ENCODE measurements at places on chromosomes 6 and 20. TPM values are rescaled to one million over a fixed set of nuclear protein-coding genes. Genes with fewer than 3 reads are reported as not detected.

The ZC3H12D gene
- total RNA-seq, result 1.2 TPM

The BACH2 gene
- 11.0 TPM for total RNA-seq

The DEF6 gene
- total RNA-seq, result 6.2 TPM

The PRRT1 gene
- total RNA-seq, result 0.89 TPM

The CENPQ gene
- total RNA-seq, result 14.1 TPM

The OR2B6 gene
- total RNA-seq, result not detected

The SMLR1 gene
- not detected for total RNA-seq

The HTR1E gene
- total RNA-seq, result 0.61 TPM

The SLC44A4 gene
- total RNA-seq, result 0.55 TPM

The EBF4 gene
- total RNA-seq, result 10.2 TPM

DNA sequence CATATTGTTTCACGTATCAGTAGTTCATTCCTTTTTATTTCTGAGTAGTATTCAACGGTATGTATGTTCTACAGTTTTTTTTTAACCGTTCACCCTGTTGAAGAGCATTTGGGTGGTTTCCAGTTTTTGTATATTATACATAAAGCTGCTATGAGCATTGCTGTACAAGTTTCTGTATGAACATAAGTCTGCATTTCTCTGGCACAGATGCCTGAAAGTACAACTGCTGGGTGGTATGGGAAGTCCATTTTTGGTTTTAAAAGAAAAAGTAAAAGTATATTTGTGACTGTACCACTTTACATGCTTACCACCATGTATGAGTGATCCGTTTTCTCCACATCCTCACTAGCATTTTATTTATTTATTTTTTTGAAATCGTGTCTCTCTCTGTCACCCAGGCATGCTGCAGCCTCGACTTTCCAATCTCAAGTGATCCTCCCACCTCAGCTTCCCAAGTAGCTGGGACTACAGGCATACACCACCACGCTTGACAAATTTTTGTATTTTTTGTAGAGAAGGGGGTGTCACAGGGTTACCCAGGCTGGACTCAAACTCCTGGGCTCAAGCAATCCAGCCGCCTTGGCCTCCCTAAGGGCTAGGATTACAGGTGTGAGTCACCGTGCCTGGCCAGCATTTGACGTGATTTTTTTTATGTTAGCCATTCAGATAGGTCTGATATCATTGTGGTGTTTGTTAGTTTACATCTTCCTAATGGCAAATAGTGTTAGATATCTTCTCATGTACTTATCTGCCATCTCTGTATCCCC, 11.0 kb upstream of the SIM1 start:
- no peak for DNase-seq

DNA sequence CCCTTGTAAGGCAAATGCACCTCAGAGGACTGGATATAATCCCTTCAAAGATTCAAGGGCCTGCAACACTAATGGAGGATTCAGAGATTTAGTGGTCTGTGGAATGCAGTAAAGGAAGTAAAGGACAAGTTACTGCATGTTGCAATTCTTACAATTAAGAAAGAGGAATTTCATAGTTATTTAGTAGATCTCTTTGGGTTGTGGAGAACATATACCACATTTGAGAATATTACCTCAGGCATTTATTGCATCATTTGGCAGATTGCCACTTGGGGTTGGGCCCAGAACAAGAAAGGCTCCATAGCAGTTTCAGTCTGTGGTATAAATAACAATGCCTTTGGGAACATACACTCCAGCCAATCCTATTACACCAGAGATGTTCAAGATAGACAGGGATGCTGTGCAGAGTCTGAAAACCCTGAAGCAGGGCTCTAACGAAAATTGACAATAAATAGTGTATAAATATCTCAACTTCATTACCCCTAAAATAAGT, 20.9 kb upstream of the EPM2A start:
- no peak for DNase-seq

- no peak for DNase-seq
Measured at GRCh38 chr6:10269814-10270472, 144.9 kb downstream of the TFAP2A start.

DNA sequence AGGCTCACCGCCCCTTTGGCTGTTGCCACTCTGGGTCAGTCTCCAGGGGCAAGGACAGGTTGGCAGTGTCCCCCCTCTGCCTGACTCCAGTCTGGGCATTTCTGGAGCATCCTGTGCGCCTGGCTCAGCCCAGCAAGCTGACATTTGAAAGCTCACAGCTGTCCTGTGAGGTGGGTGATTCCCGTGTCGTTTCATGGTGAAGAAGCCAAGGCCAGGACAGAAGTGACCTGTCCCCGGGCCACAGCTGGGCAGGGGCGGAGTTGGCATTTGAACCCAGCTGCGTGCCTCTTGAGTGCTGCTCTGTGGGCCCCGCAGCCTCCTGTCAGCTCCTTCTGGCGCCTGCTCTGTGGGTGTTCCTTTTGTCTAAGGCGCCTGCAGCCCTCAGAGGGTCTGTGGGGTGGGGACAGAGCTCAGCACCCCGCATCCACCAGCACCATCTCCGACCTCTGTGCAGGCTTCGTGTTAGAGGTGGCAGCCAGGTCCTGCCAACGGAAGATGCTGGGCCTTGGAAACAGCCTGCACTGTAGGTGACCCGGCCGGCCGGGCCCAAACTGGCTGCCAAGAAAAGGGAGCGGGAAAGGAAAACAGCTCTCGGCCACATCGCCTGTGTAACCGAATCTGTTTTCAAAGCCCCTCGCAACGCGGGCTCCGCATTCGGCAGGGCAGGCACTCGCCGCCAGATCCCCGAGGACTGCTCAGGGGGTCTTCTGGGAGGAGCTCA, 5.8 kb upstream of the GATA5 start:
- no peak for DNase-seq

- DNase-seq, result no peak
Measured at GRCh38 chr20:1360094-1360846, 31.3 kb upstream of the SDCBP2 start.

DNA sequence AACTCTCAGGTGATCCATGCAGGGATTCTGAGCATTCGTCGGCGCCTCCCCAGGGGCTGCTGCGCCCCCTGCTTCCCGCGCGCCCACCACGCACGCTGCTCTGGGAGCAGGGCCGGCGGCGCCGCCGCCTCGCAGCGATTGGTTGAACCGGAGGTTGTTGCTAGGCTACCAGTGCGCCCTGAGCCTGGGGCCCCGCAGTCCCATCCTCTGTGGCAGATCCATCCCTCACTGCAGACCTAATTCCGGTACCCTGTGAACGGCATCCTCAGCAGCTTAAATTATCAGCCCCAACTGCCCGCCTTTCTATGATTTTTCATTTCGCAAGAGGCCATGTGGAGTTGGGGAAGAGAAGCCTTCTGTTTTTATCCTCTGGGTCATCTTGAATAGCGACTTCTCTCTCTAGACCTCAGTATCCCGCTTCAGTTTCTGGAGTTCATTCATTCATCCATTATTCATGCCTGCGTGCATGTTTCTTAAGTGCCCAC, 15.4 kb downstream of the PNPLA1 start:
- DNase-seq, result peak; percentile 90

GRCh38 chr20:40494248-40494647, 194.8 kb downstream of the MAFB start:
- DNase-seq, result no peak

- peak; percentile 99 for DNase-seq
Measured at GRCh38 chr6:116229287-116229913, 24.5 kb downstream of the TSPYL4 start.

- DNase-seq, result no peak
Measured at GRCh38 chr6:83292900-83293843, 100.0 kb downstream of the RWDD2A start.

- DNase-seq, result no peak
Measured at GRCh38 chr20:35891375-35891774, 62.9 kb downstream of the SCAND1 start.

DNA sequence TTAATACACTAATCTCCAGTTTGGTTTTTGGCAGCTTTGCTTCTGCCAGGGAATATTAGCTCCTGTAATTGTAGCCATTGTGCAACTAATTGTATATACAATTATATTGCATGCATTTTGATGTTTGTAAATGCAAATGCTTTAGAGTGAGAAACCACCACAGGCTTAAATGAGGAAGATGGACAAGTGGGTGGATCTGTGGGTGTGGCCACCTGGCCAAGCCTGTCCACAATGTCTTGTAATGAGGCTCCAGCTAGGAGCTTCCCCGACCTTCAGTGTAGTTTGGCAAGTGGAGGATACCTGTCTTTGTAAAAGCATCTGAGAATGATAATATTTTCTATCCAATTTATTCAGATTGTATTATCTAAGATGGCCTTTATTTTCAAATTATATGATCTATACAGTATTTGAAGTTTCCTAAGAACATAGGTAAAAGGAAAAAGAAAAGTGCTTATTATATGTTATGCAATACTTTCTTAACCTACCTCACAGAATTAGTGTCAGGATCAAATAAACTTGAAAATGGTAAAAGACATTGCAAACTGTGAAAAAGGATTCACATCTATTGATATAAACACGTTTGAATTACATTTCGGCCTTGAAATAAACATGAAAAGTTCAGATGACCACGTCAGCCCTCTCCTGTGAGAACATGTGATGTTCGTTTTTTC, 49.3 kb upstream of the ARID1B start:
- no peak for DNase-seq

- DNase-seq, result no peak
Measured at GRCh38 chr6:111677249-111677990, 71.7 kb upstream of the TRAF3IP2 start.

DNA sequence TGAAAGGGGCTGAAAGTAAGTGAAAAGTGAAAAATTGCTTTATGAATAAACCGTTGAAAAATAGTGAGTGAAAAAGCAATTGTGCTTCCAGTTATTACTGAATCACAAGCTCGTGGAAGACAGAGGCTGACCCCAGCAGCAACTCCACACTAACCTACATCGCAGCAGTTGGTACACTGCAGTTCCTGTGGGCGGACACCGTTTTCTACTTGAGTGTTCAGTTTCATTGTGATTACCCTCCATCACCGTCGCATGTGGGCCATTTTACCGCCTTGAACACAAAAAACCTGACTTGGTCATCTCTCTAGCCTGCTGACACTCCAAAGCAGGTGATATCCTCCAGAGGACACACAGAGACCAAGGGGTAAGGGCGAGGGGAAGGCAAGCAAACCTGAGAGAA, 28.4 kb downstream of the PRDM1 start:
- no peak for DNase-seq

DNA sequence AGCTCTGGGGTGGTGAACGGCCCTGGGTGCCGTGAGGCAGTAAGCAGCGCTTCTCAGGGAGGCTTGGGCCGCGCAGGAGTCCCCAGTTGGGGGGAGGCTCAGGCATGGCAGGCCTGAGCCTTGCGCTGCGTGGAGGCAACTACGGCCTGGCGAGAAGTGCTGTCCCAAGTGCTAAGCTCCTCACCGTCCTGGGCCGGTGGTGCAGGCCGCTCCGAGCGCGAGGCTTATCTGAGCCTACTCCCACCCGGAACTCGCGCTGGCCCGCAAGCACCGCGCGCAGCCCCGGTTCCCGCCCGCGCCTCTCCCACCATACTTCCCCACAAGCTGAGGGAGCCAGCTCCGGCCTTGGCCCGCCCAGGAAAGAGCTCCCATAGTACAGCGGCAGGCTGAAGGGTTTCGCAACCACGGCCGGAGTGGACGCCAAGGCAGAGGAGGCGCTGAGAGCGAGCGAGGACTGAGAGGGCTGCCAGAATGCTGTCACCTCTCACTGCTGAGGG, 1.8 kb upstream of the WRNIP1 start:
- no peak for DNase-seq

DNA sequence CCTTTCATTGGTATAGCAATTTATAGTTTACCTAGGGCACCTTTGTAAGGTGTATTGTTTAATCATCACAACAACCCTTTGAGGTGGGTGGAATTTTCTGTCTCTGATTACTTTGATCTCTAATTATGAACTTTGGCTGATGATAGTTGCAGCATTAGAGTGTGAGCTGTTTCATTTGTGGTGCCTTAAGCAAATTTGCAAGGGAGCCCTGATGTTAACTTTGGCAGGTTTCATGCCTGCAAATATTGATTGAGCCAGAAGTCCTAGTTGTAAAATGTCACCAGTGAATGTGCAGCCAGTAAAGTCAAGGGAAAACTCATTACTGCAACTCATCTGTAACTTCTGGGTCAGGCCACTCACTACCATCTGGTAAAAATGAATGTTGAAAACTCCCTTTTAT, 29.8 kb downstream of the CTNNBL1 start:
- DNase-seq, result no peak

DNA sequence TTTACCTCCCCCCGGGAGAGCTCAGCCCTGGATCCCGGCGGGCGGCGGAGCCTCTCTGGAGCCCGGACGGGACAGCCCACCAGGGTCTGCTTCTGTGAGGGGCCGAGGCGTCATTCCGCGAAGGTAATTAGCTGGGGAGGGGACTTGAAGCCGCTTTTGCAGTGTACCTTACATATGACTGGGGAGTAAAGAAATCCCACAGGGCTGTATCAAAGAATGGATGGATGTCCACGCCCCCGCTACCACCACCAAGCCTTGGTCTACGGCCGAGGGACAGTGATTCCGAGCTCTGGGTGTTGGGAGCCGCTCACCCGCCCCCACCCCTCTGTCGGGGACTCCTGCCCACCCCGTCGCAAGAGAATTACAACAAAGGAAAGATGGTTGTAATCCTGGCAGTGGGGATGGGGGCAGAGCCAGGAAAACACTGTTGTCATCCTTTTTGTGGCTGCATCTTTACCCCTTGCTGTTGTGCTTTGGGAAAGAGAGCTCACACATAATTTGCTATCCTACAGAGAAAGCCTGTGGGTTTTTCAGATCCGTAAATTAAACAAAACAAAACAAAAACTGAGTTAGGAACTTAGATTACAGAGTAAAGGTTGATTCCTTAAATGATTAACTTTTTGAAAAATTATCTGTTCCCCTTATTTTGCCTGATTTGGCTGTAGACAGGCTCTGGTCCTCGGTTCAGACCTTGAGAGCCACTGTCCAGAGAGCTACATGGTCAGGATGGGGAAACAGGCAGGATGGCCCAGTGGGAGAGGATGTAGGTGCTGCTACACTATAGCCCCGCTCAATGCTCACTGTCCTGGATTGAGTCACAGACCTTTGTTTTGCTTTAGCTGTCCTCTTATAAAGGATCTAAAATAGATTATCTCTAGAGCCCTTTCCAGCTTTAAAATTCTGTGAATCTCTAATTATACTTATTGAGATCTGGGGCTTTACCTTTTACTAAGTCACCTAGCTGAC, 997 bp upstream of the FBXO30 start:
- DNase-seq, result peak; percentile 64

DNA sequence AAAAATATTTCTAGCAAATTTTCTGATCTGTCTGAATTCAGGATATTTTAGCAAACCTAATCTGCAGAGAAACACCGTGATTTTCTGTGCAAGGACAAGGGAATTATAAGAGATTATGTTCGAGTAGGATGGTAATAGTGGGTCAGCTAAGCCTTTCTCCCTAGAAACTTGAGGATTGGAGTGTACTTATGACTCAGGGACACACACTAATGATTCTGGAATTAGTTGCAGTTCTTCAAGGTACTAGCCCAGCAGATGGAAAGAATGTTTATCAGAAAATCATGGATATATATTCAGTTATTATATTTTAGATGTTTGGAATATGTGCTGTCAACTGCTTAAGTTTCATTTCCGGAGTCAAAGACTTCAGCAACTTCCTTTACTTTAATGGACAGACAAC, 177.1 kb upstream of the MAP3K7 start:
- DNase-seq, result no peak

DNA sequence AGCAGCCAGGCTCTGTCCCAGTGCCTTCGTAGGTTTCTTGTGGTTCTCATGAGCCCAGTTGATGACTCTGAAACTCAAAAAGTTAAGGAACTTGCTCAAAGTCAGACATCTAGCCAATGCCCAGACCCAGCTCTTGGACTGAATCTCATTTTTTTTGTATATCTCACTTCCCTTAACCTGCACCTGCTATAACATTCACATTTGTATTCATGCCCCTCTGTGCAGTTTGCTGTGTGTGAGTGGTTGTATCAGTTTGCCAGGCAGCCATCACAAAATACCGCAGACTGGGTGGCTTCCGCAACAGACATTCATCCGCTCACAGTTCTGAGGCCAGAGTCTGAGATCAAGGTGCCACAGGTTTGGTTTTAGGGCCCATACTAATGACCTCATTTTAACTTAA, 49.9 kb downstream of the IPCEF1 start:
- no peak for DNase-seq

Data from spinal cord (tissue), 10 donors.